ENCODE measurements at places on chromosomes 3 and 15. TPM values are rescaled to one million over a fixed set of nuclear protein-coding genes. Genes with fewer than 3 reads are reported as not detected.

ATP11B gene
- total RNA-seq, result 105 TPM

ALDH1A3 gene
- not detected for total RNA-seq

KCNMB2 gene
- total RNA-seq, result not detected

DNA sequence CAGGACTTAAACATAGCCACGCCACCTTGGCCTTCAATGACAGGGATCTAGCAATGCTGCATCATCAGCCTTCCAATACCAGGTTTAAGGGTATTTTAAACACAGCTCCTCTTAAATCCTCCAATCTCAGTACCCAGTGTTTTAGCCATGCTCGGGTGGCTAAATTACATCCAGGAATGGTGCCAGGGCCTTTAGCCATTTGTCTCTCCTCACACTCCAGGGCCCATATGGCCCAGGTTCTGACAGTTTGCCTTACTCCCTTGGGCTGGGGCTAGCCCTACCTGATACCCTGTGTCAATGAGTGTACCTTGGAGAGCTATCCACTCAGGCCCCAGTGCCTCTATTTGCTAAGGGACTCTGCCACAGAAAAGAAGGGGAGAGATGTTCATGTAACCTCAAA is 29.4 kb downstream of the ZNF589 start:
- no peak for DNase-seq
- H3K4me1 ChIP-seq, result peaks cover 38% of the 10 kb centered on the region
- H3K27ac ChIP-seq, result no peak overlapping the region
- peaks cover 34% of the 10 kb centered on the region for H3K36me3 ChIP-seq
- H3K4me3 ChIP-seq, result no peak overlapping the region

DNA sequence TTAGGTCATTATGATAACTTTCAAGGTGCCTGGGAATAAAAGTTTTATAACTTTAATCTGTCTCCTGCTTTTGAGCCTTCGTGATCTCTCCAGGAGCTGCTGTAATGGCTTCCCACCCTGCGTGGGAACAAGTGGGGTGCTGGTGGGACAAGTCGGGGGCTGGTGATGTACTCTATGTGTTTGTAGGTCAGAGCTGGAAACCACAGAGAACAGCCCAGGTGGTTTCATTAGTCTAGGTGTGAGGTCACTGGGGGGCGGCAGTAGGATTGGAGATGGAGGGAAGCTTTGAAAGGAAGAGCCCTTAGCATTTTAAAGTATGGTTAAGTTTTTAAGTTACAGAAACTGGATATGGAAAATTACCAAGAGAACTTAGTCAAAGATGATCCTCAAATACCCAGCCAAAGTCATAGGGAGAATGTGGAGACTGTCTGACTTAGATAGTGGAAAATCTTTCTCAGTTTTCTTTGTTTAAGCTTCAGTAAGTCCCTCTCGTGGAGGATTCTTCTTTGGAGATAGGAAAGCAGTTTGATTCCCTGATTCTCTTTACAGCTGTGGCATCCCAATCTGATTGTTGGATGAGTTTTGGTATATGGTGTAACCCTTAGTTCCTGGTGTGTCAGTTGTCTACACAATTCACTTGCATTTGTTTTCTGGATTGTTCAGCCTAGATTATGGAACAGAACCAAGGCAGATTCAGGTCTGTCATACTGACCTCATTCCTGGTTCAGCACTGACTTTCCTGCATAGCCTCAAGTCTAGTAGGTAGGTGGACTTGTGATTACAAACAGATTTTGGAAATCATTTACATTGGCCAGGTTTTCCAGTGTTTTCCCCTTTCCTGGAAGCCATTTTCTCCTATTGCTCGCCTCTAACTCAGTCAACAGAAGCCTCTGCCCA is 115.6 kb downstream of the FNDC3B start:
- H3K27me3 ChIP-seq, result no peaks in the 10 kb centered on the region
- no peak overlapping the region for H3K27ac ChIP-seq
- H3K4me1 ChIP-seq, result peaks cover 27% of the 10 kb centered on the region

DNA sequence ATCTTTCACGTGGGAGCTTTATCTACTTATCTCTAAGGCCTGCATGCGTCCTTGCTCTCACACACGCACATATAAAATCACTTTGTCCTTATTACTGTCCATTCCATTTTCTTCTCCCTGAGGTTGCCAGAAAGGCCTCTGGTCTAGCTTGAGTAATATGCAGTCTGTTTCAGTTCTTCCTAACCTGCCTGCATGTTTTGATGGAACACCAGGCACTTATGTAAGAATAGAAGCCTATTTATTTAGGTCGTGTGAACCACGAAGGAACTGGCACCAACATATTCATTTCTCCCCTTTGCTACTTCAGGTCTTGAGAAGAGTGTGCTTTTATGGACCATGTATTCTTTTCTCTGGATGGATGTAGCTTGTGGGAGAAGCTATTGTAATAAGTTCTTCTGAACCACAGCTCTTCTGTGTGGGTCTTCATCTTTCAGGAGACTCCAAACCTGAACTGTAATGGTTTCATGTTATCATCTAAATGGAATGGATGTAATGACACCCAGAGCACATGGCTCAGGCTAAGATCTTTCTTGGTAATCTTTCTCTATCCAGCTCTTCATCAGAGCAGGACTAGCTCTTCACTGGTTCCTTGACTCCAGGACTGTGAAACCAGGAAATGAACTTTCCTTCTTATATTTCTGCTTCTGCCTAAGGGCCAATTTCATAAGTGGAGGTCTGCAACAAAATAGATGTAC is 53.8 kb downstream of the UBE2E2 start:
- H3K36me3 ChIP-seq, result no peaks in the 10 kb centered on the region
- no peak overlapping the region for H3K27ac ChIP-seq
- no peaks in the 10 kb centered on the region for H3K27me3 ChIP-seq
- no peak overlapping the region for H3K4me3 ChIP-seq
- H3K4me1 ChIP-seq, result no peaks in the 10 kb centered on the region

GRCh38 chr3:123071146-123071545 is 4.3 kb downstream of the PDIA5 start:
- H3K36me3 ChIP-seq, result no peaks in the 10 kb centered on the region
- no peaks in the 10 kb centered on the region for H3K27me3 ChIP-seq
- H3K27ac ChIP-seq, result no peak overlapping the region
- no peak for DNase-seq
- H3K4me3 ChIP-seq, result no peak overlapping the region
- H3K4me1 ChIP-seq, result peaks cover 36% of the 10 kb centered on the region

- peaks cover 10% of the 10 kb centered on the region for H3K27me3 ChIP-seq
- H3K4me3 ChIP-seq, result no peak overlapping the region
- DNase-seq, result no peak
Observed at GRCh38 chr15:58532126-58532525, 100.3 kb downstream of the LIPC start.

DNA sequence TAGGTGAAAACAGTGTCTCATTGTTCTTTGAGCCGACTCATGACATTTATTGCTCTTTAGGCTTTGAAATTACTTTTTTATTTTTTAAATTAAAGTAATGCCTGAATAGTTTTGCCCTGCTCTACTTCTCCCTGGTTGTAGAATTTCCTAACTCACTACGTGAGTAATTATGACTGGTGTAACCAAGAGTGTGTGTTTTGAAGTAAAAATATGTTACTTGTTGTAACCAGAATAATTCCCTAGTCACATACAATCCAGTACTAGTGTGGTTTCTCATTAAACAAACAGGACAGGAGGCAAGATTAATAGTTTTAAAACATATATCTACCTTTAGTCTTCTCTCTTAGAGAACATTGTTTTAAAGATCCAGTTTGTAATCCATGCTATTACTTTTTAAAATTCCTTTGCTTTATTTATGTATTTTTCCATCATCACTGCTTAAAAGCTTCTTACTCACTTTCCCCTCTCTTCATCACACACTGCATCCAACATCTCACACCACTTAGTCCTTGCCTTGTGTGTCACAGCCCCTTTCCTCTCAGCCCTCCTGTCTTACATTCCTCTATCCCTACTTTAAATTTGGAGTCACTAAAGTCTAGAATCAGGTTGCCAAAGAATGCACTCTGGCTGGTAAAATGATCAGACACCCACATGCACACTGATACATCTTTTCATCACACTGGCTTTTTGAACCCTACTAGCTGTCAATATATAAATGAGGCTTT is 219.7 kb downstream of the WNT5A start:
- no peak overlapping the region for H3K4me3 ChIP-seq
- no peaks in the 10 kb centered on the region for H3K27me3 ChIP-seq
- no peak overlapping the region for H3K27ac ChIP-seq

DNA sequence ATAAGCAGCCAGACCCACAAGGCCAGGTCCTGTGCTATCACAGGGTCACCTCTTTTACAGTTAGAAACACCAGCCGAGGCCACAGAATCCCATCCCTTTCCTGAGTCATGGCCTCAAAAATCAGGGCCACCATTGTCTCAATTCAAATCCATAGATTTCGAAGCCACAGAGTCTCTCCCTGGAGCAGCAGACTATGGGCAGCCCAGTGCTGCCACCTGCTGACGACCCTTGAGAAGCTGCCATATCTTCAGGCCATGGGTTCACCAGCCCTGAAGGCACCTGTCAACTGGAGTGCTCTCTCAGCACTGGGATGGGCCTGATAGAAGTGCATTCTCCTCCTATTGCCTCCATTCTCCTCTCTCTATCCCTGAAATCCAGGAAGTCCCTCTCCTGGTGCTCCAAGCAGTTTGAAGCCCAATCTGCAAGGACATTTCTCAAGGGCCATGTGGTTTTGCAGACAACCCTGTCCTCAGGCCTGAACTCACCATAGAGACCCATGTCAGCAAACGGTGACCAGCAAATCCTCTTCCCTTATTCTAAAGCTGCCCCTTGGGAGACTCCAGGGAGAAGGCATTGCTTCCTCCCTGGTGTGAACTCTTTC is 39.6 kb downstream of the TGM4 start:
- peaks cover 4% of the 10 kb centered on the region for H3K27me3 ChIP-seq
- peak; percentile 66 for DNase-seq
- no peaks in the 10 kb centered on the region for H3K4me1 ChIP-seq
- H3K27ac ChIP-seq, result no peak overlapping the region

DNA sequence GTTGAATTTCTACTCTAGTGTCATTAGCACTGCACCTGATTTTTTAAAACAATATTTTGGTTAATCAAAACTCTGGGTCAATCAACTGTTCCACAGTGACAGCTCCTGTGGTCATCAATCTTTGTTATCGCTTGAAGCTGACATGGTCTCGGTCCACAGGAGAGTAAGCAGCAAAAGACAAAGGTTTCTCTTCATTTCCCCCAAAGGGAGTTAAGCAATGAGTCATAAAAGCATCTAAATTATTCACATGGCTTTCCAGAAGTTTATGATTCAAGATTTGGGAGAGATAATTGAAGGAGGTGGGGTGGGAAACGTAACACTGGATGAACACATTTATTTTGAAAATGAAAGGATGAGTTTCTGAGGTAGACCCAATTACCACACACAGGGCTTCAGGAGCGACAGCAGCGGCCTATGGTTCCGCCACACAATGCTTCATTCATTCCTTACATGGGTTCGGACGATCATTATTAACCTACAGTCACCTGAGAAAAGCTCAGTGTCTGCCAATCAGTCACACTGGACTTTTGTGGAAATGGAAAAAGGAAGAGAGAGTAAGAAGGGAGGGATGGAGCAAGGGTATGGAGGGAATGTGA is 505.1 kb downstream of the FHIT start:
- H3K4me1 ChIP-seq, result no peaks in the 10 kb centered on the region
- no peak overlapping the region for H3K27ac ChIP-seq
- no peaks in the 10 kb centered on the region for H3K27me3 ChIP-seq
- no peak overlapping the region for H3K4me3 ChIP-seq

DNA sequence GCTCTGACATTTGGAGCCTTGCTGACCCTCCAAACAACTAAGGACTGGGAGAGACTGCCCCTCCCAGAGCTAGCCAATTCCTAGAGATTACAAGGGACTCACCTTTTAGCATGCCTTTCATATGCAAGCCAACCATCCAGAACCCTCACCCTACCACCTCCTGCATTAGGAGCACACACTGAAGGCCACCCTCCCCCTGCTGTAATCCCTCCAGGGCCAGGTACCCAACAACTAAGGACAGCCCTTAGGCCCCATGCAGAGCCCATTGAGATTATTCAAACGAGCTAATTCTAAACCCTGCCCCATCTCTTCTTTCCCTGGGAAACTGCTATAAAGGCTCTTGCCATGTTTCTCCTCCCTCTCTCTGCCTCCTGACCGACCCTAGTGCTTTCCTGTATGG is 352.6 kb downstream of the ERC2 start:
- no peaks in the 10 kb centered on the region for H3K36me3 ChIP-seq
- H3K4me3 ChIP-seq, result no peak overlapping the region
- H3K27me3 ChIP-seq, result peaks cover 2% of the 10 kb centered on the region
- H3K27ac ChIP-seq, result no peak overlapping the region
- H3K4me1 ChIP-seq, result no peaks in the 10 kb centered on the region
- no peak for DNase-seq

- H3K36me3 ChIP-seq, result peaks cover 67% of the 10 kb centered on the region
- H3K27me3 ChIP-seq, result no peaks in the 10 kb centered on the region
- peaks cover 69% of the 10 kb centered on the region for H3K4me1 ChIP-seq
- peak overlapping the region; percentile 100 for H3K27ac ChIP-seq
- peak overlapping the region; percentile 69 for H3K4me3 ChIP-seq
Observed at GRCh38 chr3:141410846-141411245, 42.5 kb downstream of the ZBTB38 start.

Data from activated CD4-positive, alpha-beta T cell treated with anti-CD3 and anti-CD28 coated beads, Interleukin-2, amount 10 ng/mL, durations not matched to agents 7 days and 5 days (primary cell).